ENCODE measurements at places on chromosomes 4 and X. TPM values are rescaled to one million over a fixed set of nuclear protein-coding genes. Genes with fewer than 3 reads are reported as not detected.

The STK32B gene
- not detected for total RNA-seq

The SPATA18 gene
- total RNA-seq = 0.44 TPM

The ASMT gene
- total RNA-seq = 0.54 TPM

The P2RY10 gene
- 55.4 TPM for total RNA-seq

The RPA4 gene
- total RNA-seq = not detected

The ARMCX2 gene
- total RNA-seq = 17.3 TPM

The COX7B2 gene
- not detected for total RNA-seq

The BST1 gene
- 0.54 TPM for total RNA-seq

The BTC gene
- total RNA-seq = not detected

The PASD1 gene
- not detected for total RNA-seq

The ADH6 gene
- total RNA-seq = not detected

The MCUB gene
- 72.7 TPM for total RNA-seq

The NLGN4X gene
- not detected for total RNA-seq

The KCND1 gene
- 1.3 TPM for total RNA-seq

The HPF1 gene
- 27.5 TPM for total RNA-seq

The TMEM35A gene
- total RNA-seq = not detected

The FBXW7 gene
- 26.9 TPM for total RNA-seq

Data from activated naive CD8-positive, alpha-beta T cell treated with anti-CD3 and anti-CD28 coated beads for 36 hours (primary cell).